ENCODE measurements at places on chromosomes 1 and 21.

- DNase-seq = no peak
Observed at GRCh38 chr21:31403596-31404333, 59.7 kb upstream of the TIAM1 start.

- DNase-seq = no peak
Observed at GRCh38 chr1:151733126-151733525, 11.8 kb downstream of the RIIAD1 start.

DNA sequence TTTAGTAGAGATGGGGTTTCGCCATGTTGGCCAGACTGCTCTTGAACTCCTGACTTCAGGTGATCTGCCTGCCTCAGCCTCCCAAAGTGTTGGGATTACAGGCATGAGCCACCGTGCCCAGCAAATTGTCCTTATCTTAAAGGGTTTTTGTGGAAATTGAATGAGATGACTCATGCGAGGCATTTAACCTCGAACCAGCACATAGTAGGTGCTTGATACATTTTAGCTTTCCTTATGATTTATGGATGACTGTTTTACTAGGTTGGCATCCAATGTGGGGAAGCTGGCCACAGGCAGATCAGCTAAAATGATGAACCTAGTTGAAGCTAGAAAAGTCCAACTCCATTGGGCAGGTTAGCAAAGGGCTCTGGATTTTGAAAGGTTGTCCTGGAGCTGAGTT is 1.4 kb upstream of the COL9A2 start:
- no peak for DNase-seq

- DNase-seq = no peak
Observed at GRCh38 chr1:76867342-76868130, at the start of gene ST6GALNAC5. TSS of gene ST6GALNAC5 (plus strand) at chr1:76867480.

GRCh38 chr1:75503221-75503974 is 107.5 kb downstream of the SLC44A5 start:
- DNase-seq = no peak

DNA sequence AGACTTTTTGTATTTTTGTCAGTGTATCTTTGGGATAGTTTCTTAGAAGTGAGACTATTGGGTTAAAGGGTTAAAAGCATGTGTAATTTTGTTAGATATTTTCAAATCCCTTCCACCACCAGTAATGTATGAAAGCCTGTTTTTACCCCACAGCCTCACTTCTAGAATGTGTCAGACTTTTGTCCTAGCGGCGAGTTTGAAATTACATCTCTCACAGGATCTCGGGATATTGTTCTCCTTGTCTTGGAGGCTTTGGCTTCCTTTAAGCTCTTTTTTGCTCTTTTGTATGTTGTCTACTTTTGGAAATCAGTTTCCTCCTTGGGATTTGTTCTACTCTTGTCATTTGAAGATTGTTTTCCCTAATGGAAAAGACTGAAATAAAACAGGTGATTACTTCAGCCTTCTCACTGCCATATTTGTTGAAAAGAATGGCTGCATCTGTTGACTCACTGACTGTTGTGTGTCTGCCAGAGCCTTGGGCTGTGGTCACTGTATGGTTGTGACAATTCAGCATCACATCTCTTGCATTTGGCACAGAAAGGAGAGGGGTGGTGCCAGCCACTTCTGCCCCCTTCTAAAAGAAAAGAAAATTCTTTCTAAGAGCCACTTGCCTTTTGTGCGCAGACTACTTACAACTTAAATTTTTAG is 22.6 kb downstream of the ST3GAL3 start:
- no peak for DNase-seq

DNA sequence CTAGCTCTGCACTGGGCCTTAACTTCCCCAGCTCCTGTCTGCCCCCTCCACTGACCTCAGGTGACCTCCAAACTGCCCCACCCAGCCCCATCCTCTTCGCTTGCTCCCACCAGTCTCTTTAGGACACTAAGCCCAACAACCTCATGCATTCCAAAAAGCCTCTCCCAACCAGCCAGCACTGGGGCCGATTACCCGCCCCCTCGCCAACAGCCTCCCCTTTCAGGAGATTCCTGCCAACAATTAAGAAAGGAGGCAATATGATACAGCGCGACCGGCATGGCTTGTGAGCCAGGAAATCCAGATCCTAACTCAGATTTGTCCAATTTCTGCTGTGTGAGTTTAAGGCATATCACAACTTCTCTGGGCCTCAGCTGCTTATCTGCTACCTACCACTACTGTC is 14.7 kb downstream of the KANK4 start:
- no peak for DNase-seq

- no peak for DNase-seq
Observed at GRCh38 chr1:11765661-11766428, 3.9 kb downstream of the C1orf167 start.

GRCh38 chr1:168739908-168740307 is 10.9 kb upstream of the DPT start:
- DNase-seq = no peak

- no peak for DNase-seq
Observed at GRCh38 chr21:14115646-14116045, 95.1 kb downstream of the LIPI start.

- DNase-seq = no peak
Observed at GRCh38 chr1:41493117-41493536, 8.6 kb upstream of the EDN2 start.

DNA sequence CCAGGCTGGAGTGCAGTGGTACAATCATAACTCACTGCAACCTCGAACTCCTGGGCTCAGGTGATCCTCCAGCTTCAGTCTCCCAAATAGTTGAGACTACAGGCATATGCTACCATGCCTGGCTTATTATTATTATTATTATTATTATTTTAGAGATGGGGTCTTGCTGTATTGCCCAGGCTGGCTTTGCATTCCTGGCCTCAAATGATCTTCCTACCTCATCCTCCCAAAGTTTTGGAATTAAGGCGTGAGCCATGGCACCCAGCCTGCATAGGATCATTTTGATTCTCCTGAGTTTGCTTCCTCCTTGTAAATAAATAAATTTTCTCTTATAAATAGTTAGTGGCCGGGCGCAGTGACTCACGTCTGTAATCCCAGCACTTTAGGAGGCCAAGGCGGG is 6.2 kb downstream of the DDI2 start:
- DNase-seq = no peak

- DNase-seq = peak; percentile 66
Observed at GRCh38 chr21:45555557-45556301, 13.5 kb upstream of the SLC19A1 start.

All from MV-4-11 (cell line).